ENCODE measurements at places on chromosomes 1 and 21. TPM values are rescaled to one million over a fixed set of nuclear protein-coding genes. Genes with fewer than 3 reads are reported as not detected.

Gene KDF1
- 7.6 TPM for polyA plus RNA-seq

Gene ZMYM1
- polyA plus RNA-seq = 24.7 TPM

Gene ADORA1
- 18.7 TPM for polyA plus RNA-seq

Gene KLF17
- 0.09 TPM for polyA plus RNA-seq

Gene ALDH9A1
- 106 TPM for polyA plus RNA-seq

Gene TRIM17
- 3.7 TPM for polyA plus RNA-seq

Gene OR2T11
- polyA plus RNA-seq = not detected

Gene TNFRSF14
- polyA plus RNA-seq = 31.8 TPM

Gene SPAG17
- 13.0 TPM for polyA plus RNA-seq

Gene GOLT1A
- polyA plus RNA-seq = 10.2 TPM

- DNase-seq = peak; percentile 54
Observed at GRCh38 chr1:207798847-207799246, 47.0 kb downstream of the CD46 start.

GRCh38 chr1:45089711-45090110, 77.7 kb downstream of the UROD start:
- DNase-seq = no peak

GRCh38 chr1:116739371-116740012, 14.7 kb upstream of the CD2 start:
- DNase-seq = no peak

DNA sequence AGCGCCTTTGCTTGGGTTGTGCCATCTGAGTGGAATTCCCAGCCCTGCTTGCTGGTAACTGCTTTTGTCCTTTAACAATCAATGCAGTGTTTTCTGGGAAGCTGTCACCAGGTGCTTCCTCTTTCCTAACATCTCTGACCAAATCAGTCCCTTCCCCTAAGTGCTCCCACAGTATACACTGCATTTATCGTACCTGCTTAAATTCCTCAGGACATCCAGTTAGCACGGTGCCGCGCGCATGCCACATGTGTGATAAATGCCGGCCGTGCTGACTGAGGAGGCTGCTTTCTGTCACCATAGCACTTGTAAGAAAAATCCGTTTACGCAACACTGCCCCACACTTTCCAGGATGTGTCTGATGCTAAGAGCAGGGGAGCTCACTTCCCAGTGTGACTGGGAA, 115.4 kb downstream of the BCAR3 start:
- no peak for DNase-seq

DNA sequence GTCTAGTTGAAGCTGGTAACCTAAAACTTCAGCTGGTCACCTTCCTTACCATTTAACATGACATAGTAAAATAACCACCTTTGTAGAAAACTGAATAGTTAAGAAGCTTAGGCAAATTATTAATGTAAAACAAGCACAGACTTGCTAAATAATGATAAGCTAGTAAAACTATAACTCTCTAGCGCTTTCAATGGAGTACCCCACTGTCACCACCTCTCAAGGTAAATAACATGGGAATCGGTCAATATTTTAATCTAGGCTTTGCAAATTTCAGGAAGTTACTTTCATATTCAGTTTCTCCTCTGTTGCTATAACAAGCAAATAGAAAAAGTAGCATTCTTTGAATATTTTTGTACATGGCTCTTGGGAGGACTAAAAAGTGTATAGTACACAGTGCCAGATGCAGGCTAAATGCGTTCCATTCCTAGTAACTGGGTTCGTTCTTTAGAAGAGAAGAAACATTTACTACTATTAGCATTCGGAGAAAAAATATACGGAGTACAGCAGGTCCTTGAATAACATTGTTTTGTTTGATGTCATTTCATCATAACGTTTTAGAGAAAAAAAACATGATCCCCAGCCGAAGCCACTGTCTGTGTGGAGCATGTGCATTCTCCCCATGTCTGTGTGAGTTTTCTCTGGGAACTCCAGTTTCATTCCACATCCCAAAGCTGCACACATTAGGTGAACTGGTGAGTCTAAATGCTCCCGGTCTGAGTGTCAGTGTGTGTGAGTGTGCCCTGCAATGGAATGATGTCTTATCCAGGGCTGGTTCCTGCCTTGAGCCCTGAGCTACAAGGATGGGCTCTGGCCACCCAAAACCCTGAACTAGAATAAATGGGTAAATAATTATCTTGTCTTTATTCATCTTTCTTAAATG, 52.5 kb downstream of the EPRS1 start:
- DNase-seq = no peak

GRCh38 chr1:44284184-44284583, 70.9 kb downstream of the ERI3 start:
- DNase-seq = no peak

DNA sequence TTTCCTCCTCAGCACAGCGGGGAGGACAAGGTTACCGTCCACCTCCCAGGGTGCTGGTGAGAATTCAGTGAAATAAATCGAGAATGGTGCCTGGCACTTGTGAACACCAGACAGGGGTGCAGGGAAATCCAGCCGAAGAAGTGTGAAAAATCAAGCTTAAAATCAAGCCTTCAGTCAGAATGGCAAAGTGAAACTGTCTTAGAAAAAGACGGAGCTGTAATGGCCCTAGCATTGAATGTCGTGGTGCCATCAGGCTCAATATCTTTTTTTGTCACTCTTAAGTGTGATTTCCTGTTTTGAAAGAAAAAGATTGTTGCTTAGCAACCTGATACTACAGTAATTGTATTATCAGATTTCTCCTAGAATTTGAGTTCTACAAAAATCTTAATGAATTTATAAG, 22.1 kb downstream of the EDARADD start:
- no peak for DNase-seq

GRCh38 chr1:17914987-17915386, 159.9 kb downstream of the ACTL8 start:
- DNase-seq = no peak

- DNase-seq = no peak
Observed at GRCh38 chr1:93095804-93096585, 16.9 kb downstream of the MTF2 start.

DNA sequence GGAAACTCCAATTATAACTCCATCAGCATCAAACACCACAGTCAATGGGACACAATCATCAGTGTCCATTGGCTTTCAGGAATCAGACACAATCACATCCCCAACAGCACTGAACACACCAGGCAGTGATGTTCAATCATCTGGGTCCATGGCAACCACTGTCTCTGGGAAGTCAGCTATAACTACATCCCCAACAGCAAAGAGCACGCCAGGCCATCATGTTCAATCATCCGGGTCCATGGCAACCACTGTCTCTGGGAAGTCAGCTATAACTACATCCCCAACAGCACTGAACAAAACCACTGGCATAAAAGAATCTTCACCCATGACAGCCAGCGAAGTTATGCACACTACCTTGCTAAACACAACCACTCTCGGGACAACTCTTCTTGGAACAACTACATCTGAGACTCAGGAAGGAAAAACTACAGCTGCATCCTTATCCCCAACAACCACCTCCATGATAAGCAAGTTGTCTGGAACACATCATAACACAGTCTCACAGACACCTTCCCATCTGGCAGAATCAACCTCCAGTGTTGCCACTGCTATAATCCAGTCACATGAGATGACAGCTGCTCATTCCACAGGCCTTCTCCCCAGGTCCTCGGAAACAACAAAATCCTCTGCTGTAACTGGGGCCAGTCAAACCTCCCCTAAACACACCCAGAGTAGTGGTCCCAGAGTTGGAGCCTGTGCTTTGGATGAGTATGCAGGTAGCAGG, 19.9 kb downstream of the CATSPER4 start:
- no peak for DNase-seq

- DNase-seq = no peak
Observed at GRCh38 chr21:32887026-32887425, 115.5 kb upstream of the PAXBP1 start.

- peak; percentile 57 for DNase-seq
Observed at GRCh38 chr21:42852925-42853570, 26.3 kb downstream of the WDR4 start.

DNA sequence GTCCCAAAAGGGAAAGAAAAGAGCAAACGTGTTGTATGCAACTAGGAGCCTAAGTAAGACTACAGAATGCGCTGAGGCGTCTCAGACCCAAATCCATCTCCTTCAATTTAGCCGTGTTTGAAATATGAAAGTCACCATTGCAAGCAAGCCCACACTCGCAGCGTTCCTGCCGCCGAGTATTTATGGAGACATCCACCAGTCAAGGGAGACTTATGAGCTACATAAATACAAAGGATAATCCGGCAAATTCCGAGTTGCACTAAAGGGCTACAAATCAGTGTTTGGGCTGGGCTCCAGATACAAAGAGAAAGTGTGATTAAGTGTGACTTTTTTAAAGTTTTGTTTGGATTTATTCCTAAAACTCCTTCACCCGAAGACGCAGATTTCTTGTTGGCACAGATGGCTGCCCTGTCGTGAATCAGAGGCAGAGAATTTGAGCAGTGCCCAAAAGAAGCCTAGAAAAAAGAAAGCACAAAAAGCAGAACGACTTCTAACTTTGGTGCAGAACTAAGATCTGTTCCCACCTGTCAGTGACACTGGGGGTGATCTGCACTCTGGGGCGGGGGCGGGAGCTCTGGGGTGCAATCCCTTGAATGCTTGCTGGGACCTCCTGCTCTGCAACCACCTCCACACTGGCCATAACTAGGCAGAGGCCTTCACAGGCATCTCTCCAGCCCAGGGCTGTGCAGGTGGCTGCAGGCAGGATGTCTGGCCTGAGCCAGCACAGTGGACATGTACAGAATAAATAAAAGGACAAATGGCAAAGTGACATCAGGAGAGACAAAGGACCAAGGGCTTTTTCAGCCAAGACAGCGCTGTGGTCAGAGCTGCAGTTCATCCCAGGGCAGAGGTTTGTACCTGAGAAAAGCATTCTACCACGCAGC, 489.7 kb downstream of the NPHP4 start:
- DNase-seq = no peak

GRCh38 chr1:25090707-25091422, 141.4 kb downstream of the SYF2 start:
- DNase-seq = no peak

GRCh38 chr1:205091043-205091740, 6.9 kb upstream of the TMEM81 start:
- no peak for DNase-seq

GRCh38 chr1:33985656-33986055, 121.8 kb downstream of the HMGB4 start:
- no peak for DNase-seq

GRCh38 chr1:151668090-151668489, 48.5 kb downstream of the CELF3 start:
- no peak for DNase-seq

DNA sequence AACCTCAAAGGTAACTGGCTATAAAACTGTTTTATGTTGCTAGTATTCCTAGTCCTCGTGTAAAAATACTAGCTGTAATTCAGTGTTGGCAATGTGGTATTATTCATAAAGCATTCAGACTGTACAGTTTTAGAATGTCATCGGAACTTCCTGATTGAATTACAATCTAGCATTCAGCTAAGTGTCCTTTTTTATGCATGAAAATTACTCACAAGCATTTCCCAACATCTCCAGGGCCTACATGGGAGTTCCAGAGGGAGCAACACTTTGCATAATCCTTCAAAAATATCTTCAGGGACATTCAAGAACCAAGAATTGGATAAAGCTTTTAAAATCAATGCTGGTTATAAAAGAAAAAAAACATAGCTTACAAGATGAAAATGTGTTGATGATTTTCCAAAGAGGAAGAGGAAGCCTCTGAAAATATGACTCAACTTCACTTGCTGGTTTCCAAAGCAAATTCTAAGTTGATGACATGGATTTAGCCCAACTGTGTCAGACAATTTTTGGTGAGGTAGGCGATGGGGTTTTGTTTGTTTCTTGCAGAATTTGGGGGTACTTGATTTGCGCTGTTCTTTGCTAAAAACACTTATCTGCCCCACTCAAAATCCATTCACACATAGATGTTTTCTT, 137.8 kb downstream of the SLC44A5 start:
- DNase-seq = no peak

DNA sequence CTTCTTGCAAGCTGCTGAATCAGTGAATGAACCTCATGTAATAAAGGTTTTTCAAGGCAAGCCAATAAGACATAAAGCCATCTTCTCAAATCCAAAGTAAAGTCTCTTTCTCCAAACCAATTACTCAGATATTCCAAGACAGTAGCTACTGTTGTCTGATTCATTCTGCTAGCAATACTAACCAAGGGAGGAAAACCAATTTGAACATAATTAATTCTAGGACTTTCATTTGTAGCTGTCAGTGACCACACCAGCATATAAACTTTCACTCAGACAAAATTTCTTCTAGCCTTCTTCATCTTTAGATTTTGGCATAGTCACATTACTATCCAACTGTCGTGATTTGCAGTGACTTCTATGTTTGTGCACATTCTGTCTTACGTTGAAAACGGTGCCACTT, 10.5 kb upstream of the INTS3 start:
- DNase-seq = no peak

- DNase-seq = peak; percentile 49
Observed at GRCh38 chr21:14523234-14523633, 22.9 kb downstream of the SAMSN1 start.

DNA sequence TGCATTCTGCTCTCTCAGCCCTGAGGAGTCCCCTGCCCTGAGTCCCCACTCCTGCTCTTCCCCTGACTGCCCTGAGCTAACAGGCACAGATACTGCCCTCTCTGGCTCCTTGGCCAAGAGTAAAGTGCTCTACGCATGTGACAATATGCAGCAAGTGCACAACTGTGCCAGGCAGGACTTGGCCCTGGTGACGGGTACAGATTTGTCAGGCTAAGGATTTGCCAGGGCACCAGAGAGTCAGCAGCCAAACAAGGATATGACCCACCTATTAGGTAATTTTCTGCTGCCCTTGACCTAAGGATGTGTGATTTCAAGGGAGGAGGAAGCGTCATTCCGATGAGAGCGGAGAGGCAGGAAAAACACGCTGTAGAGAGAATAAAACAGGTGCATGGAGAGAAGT, 339.0 kb downstream of the PTPRU start:
- no peak for DNase-seq

- DNase-seq = no peak
Observed at GRCh38 chr21:44790368-44790767, 11.3 kb downstream of the UBE2G2 start.

DNA sequence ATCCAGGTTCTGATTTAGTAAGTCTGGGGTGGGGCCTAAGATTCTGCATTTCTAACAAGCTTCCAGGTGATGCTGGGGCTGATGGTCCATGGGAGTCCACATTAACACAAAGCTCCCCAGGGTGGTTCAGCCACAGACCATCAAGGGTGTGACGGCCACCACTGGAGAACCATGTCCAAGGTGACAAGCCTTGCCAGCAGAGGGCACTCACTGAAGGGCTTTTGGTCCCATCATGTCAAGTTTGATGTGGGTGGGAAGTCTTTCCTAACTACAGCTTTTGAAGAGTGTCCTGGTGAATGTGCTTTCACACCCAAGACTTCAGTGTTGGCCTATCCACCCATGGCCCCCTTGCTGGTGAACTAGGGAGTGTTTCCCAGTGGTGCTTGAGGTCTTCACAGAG, 67.1 kb downstream of the UBE2T start:
- DNase-seq = no peak

All from left lung (tissue), 14 donors.